ENCODE measurements at places on chromosomes 4 and X. TPM values are rescaled to one million over a fixed set of nuclear protein-coding genes. Genes with fewer than 3 reads are reported as not detected.

- H3K27me3 ChIP-seq = no peaks in the 10 kb centered on the region
- no peaks in the 10 kb centered on the region for H3K4me1 ChIP-seq
- no peak for DNase-seq
- no peak overlapping the region for H3K4me3 ChIP-seq
- H3K27ac ChIP-seq = no peak overlapping the region
Measured at GRCh38 chr4:126038502-126039144, 723.9 kb downstream of the FAT4 start.

ENOX2 gene
- 16.9 TPM for total RNA-seq

AFP gene
- total RNA-seq = not detected

- peaks cover 3% of the 10 kb centered on the region for H3K27me3 ChIP-seq
- H3K4me1 ChIP-seq = no peaks in the 10 kb centered on the region
- no peak overlapping the region for H3K27ac ChIP-seq
- peaks cover 2% of the 10 kb centered on the region for H3K36me3 ChIP-seq
Measured at GRCh38 chrX:45598861-45599260, 398.2 kb upstream of the DIPK2B start.

- H3K27ac ChIP-seq = no peak overlapping the region
- H3K4me3 ChIP-seq = no peak overlapping the region
- H3K27me3 ChIP-seq = peaks cover 14% of the 10 kb centered on the region
- H3K36me3 ChIP-seq = peaks cover 6% of the 10 kb centered on the region
- peaks cover 34% of the 10 kb centered on the region for H3K4me1 ChIP-seq
- DNase-seq = no peak
Measured at GRCh38 chr4:140113653-140114052, 40.3 kb downstream of the MAML3 start.

- no peaks in the 10 kb centered on the region for H3K36me3 ChIP-seq
- no peak overlapping the region for H3K27ac ChIP-seq
- no peak overlapping the region for H3K4me3 ChIP-seq
- no peaks in the 10 kb centered on the region for H3K4me1 ChIP-seq
- no peak for DNase-seq
Measured at GRCh38 chrX:13898603-13899002, 81.7 kb upstream of the GPM6B start.

SCLT1 gene
- total RNA-seq = 53.4 TPM

ASB12 gene
- not detected for total RNA-seq

DNA sequence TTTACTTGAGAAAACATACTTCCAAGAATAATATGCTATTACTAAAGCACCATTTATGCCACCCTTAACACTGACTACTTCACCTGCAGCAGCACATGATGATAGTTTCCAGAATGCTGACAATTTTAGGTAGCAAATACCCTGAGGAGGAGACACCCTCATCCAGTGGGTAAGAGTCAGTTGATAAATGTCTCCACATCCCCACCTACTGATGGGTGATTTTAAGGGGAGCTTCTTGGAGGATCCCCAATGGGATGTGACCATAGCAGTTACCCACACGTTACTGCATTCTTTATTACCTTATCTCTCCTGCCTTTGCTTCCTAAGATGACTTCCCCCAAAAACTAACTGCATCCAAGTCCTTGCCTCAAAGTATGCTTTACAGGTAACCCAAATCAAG is 131.2 kb upstream of the SMARCAD1 start:
- no peaks in the 10 kb centered on the region for H3K27me3 ChIP-seq
- no peak overlapping the region for H3K27ac ChIP-seq
- H3K36me3 ChIP-seq = no peaks in the 10 kb centered on the region
- no peak overlapping the region for H3K4me3 ChIP-seq

- no peaks in the 10 kb centered on the region for H3K4me1 ChIP-seq
- no peak overlapping the region for H3K4me3 ChIP-seq
- H3K36me3 ChIP-seq = no peaks in the 10 kb centered on the region
- DNase-seq = no peak
- H3K27me3 ChIP-seq = peaks cover 6% of the 10 kb centered on the region
- H3K27ac ChIP-seq = no peak overlapping the region
Measured at GRCh38 chr4:67397031-67397430, 148.3 kb downstream of the CENPC start.

PCSK1N gene
- total RNA-seq = 0.93 TPM

- peak overlapping the region; percentile 73 for H3K27ac ChIP-seq
- peak; percentile 50 for DNase-seq
- peaks cover 21% of the 10 kb centered on the region for H3K4me1 ChIP-seq
- no peaks in the 10 kb centered on the region for H3K27me3 ChIP-seq
- no peak overlapping the region for H3K4me3 ChIP-seq
Measured at GRCh38 chrX:154013614-154014360, 5.9 kb downstream of the IRAK1 start.

GRCh38 chrX:121011254-121011653 is 25.7 kb upstream of the CT47A1 start:
- H3K4me3 ChIP-seq = no peak overlapping the region
- H3K4me1 ChIP-seq = no peaks in the 10 kb centered on the region
- peaks cover 2% of the 10 kb centered on the region for H3K27me3 ChIP-seq
- no peaks in the 10 kb centered on the region for H3K36me3 ChIP-seq
- no peak for DNase-seq

GRCh38 chr4:81523672-81524327 is 52.1 kb upstream of the RASGEF1B start:
- H3K27me3 ChIP-seq = no peaks in the 10 kb centered on the region
- peaks cover 1% of the 10 kb centered on the region for H3K36me3 ChIP-seq

DNA sequence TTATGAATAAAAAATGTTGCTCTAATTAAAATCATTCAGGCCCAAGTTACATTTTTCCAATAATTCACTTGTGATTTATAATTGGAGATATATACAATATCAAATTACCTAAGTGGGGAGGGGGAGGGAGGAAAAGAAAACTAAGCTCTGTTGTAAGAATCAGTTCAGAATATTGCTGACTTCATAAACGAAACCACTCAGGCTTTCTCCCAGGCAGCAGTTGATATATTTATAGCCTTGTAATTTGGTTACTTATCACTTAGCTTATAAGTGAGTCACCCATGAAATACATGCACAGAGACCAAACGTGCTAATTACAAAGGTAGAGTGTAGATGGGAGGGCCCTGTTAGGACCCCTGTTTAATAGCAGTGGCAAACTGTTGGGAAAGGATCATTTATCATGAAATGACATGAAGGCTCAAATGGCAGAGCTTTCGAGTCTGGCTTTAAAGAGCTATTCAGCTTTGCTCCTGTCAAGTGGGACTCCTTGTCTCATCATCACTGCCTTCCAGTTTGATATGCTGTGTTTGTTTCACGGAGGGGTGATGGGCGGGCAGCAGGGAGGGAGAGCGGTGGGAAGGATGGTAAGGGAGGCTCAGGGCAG is 105.6 kb upstream of the PGRMC2 start:
- no peak overlapping the region for H3K4me3 ChIP-seq
- H3K27ac ChIP-seq = no peak overlapping the region
- no peaks in the 10 kb centered on the region for H3K36me3 ChIP-seq
- H3K4me1 ChIP-seq = no peaks in the 10 kb centered on the region

DNA sequence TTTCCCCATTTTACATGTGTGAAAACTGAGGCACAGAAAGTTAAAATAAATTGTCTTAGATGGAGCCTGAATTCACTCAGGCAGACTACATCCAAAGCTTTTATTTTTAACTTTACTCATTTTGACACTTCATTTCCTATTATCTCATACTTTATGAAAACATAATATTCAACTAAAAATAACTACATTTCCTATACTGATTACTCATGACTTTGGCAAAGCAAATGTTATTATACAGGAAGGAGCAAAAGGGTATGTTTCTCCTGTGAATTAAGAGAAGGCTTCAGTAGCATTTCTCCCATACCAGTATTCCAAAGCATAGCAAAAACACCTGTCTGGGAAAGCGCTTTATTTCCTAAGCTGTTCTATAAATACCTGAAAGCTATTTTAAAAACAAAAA is 178.6 kb downstream of the ADAMTS3 start:
- no peak overlapping the region for H3K27ac ChIP-seq
- no peaks in the 10 kb centered on the region for H3K4me1 ChIP-seq
- H3K36me3 ChIP-seq = no peaks in the 10 kb centered on the region
- no peak for DNase-seq
- H3K4me3 ChIP-seq = no peak overlapping the region
- H3K27me3 ChIP-seq = no peaks in the 10 kb centered on the region

GRCh38 chr4:14883166-14883565 is 119.1 kb upstream of the CPEB2 start:
- H3K27ac ChIP-seq = no peak overlapping the region
- peaks cover 7% of the 10 kb centered on the region for H3K27me3 ChIP-seq
- no peaks in the 10 kb centered on the region for H3K4me1 ChIP-seq
- no peak overlapping the region for H3K4me3 ChIP-seq
- H3K36me3 ChIP-seq = no peaks in the 10 kb centered on the region

- H3K36me3 ChIP-seq = no peaks in the 10 kb centered on the region
- no peaks in the 10 kb centered on the region for H3K4me1 ChIP-seq
- no peak for DNase-seq
- no peaks in the 10 kb centered on the region for H3K27me3 ChIP-seq
- no peak overlapping the region for H3K27ac ChIP-seq
- no peak overlapping the region for H3K4me3 ChIP-seq
Measured at GRCh38 chr4:626201-627091, 1.1 kb downstream of the PDE6B start.

CNOT6L gene
- 107 TPM for total RNA-seq

NAP1L2 gene
- 1.8 TPM for total RNA-seq

INPP4B gene
- 29.7 TPM for total RNA-seq

DNA sequence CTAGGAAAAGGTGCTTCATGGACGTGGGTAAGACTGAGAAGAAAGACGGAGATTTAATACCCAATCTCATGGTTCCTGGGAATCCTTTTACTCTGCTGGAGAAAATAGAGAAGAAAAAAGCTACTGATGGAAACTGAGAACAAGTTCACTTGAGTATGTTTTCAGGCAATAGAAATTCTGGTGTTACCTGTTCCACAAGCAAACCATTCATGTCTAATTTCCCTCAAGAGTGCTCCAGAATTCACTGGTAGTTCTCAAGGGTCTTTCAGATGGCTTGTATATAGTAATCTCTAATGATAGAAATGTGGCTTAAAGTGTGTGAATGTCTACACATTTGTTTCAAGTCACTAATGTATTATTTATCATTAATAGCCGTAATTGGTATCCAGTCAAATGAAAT is 22.5 kb downstream of the SETD7 start:
- H3K27ac ChIP-seq = no peak overlapping the region
- no peaks in the 10 kb centered on the region for H3K27me3 ChIP-seq
- H3K4me3 ChIP-seq = no peak overlapping the region
- peaks cover 14% of the 10 kb centered on the region for H3K36me3 ChIP-seq
- DNase-seq = no peak

DNA sequence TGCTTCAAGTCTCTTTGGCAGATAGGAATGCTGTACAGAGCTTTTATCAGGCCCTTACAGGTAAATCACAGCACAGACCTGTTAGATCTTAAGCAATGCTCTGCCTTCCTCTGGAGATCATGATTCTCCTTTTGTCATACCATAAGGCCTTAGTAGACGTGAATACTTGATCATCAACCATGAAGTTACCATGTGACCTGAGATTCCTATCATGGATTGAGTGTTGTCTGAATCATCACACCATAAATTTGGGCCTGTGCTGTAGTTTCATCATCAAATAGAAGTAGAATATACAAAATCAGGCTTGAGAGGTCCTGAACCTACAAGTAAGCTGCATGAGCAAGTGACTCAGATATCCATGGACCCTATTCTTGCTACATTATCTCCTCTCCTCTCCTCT is 466.8 kb upstream of the INTU start:
- no peak for DNase-seq
- H3K36me3 ChIP-seq = no peaks in the 10 kb centered on the region
- H3K4me3 ChIP-seq = no peak overlapping the region
- no peak overlapping the region for H3K27ac ChIP-seq
- no peaks in the 10 kb centered on the region for H3K27me3 ChIP-seq

- H3K4me1 ChIP-seq = peaks cover 18% of the 10 kb centered on the region
- no peak overlapping the region for H3K4me3 ChIP-seq
- DNase-seq = no peak
- H3K36me3 ChIP-seq = peaks cover 2% of the 10 kb centered on the region
- H3K27me3 ChIP-seq = peaks cover 47% of the 10 kb centered on the region
Measured at GRCh38 chr4:38711066-38711465, 47.1 kb downstream of the KLF3 start.

GRCh38 chrX:129755779-129756650 is 17.2 kb downstream of the XPNPEP2 start:
- H3K27ac ChIP-seq = peak overlapping the region; percentile 77
- peaks cover 62% of the 10 kb centered on the region for H3K4me1 ChIP-seq
- DNase-seq = peak; percentile 58
- no peaks in the 10 kb centered on the region for H3K36me3 ChIP-seq
- H3K27me3 ChIP-seq = no peaks in the 10 kb centered on the region
- H3K4me3 ChIP-seq = peak overlapping the region; percentile 60

DNA sequence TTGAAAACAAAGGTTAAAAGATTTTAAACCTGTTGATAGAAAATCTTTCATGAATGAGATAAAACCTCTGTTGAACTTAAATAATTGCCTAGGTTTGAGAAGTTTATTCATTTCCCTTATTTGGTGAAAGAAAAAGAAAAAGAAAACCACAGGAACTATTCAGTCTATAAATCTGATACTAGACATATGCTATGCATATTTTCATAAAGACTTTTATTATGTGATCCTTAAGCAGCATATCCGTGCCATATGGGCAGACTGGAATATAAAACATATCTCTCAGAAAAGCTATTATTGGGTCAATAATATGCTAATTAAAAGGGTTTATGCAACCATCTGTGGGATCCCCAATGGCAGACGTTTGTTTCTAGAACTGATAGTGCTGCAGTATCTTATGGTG is 178.7 kb downstream of the RASL11B start:
- no peak overlapping the region for H3K4me3 ChIP-seq
- no peak for DNase-seq
- H3K36me3 ChIP-seq = peaks cover 8% of the 10 kb centered on the region
- no peaks in the 10 kb centered on the region for H3K27me3 ChIP-seq

NPY1R gene
- not detected for total RNA-seq

GRCh38 chr4:88177983-88178625 is 19.7 kb upstream of the ABCG2 start:
- H3K27me3 ChIP-seq = no peaks in the 10 kb centered on the region
- H3K27ac ChIP-seq = no peak overlapping the region
- peaks cover 7% of the 10 kb centered on the region for H3K4me1 ChIP-seq

C4orf50 gene
- 0.82 TPM for total RNA-seq

DNA sequence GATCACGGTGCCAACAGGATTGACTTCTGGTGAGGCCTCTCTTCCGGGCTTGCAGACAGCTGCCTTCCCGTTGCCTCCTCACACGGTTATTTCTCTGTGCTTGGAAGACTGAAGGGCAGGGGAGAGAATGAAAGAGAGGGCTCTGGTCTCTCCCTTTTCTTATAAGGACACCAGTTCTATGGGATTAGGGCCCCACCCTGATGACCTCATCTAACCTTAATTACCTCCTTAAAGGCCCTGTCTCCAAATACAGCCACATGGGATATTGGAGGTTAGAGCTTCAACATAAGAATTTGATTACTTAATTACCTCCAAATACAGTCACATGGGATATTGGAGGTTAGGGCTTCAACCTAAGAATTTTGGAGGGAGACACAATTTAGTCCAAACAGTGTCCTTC is 46.5 kb downstream of the EVC start:
- DNase-seq = no peak
- H3K36me3 ChIP-seq = no peaks in the 10 kb centered on the region
- no peaks in the 10 kb centered on the region for H3K27me3 ChIP-seq
- no peak overlapping the region for H3K27ac ChIP-seq

Data from activated CD8-positive, alpha-beta memory T cell treated with anti-CD3 and anti-CD28 coated beads, Interleukin-2, amount 10 ng/mL, durations not matched to agents 7 days and 5 days (primary cell).